Small intestine (tissue), 16 donors: ENCODE measurements at places on chromosomes 2 and 18. TPM values are rescaled to one million over a fixed set of nuclear protein-coding genes. Genes with fewer than 3 reads are reported as not detected.

Gene TTN
- 0.45 TPM for polyA plus RNA-seq

Gene RGPD4
- not detected for polyA plus RNA-seq

Gene SLC14A1
- polyA plus RNA-seq = 0.56 TPM

Gene MAPK4
- 0.71 TPM for polyA plus RNA-seq

Gene AKAIN1
- polyA plus RNA-seq = 0.13 TPM

Gene MEP1B
- polyA plus RNA-seq = 85.4 TPM

Gene TYMS
- polyA plus RNA-seq = 6.2 TPM

Gene SLC4A1AP
- polyA plus RNA-seq = 23.4 TPM

Gene LOXHD1
- 0.12 TPM for polyA plus RNA-seq
